ENCODE measurements at places on chromosomes 12 and 14.
A peak's percentile ranks its signal among the peaks of the same experiment; 100 is the strongest.

GRCh38 chr12:66947119-66947518 lies 268.2 kb upstream of the GRIP1 start:
- DNase-seq: no peak

DNA sequence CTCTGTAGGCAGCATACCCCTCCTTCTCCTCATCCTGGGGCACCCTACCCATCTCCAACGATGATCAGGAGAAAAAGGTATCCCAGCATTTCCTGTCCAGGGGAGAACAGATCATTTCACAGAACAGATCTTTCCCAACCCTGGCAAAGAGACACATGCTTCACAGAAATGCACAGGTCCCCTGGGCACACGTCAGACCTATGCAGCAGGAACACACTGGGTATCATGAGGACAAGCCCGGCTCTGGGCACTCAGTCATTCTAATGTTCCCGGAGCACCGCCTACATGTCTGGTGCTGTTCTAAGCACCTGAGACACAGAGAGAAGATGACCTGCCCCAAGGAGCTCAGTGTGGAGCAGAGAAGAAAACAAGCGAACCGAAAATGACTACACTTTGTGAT lies 56.2 kb downstream of the ACTN1 start:
- no peak for DNase-seq

DNA sequence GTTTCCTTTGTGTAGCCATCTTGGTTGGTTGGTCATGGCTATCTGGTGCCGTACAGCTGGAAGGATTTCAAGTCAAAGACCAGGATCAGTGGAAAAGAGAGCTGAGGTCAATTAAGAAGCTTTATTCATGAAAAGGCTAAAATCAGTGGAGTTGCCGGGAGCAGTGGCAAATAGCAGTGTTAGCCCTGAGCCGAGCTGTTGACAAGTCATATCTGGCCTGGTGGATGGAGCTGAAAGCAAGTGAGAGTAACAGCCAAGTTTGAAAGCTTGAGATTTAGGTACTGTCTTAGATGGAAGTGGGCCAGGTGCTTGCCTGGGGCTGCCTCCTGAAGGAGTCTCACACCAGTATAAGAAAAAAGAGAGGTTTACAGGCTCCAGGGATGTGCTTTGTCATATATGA lies 9.0 kb downstream of the BATF start:
- no peak for DNase-seq

- no peak for DNase-seq
Observed at GRCh38 chr12:62694632-62695031, 228.0 kb downstream of the MON2 start.

DNA sequence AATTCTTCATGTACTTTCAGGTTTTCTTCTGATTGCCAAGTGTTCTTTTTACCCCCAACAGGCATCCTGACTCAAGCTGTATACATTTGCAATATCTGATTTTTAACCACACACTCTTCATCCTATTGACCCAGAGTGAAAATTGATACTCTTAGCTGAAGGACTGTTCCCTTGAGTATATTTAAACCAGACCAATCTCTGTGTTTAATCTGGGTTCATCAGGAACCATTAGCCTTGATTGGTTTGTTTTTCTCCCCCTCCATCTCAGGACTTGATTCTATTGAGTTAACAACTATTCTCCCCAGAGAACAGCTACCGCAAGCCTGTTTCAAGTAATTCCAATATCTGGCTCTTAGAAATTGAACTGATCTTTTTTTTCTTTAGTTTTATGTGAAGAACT lies 222.3 kb upstream of the NOVA1 start:
- no peak for DNase-seq

- peak; percentile 8 for DNase-seq
Observed at GRCh38 chr14:93543766-93544165, 113.0 kb downstream of the UNC79 start.

- DNase-seq: peak; percentile 3
Observed at GRCh38 chr14:104136472-104137296, 1.7 kb upstream of the KIF26A start.

DNA sequence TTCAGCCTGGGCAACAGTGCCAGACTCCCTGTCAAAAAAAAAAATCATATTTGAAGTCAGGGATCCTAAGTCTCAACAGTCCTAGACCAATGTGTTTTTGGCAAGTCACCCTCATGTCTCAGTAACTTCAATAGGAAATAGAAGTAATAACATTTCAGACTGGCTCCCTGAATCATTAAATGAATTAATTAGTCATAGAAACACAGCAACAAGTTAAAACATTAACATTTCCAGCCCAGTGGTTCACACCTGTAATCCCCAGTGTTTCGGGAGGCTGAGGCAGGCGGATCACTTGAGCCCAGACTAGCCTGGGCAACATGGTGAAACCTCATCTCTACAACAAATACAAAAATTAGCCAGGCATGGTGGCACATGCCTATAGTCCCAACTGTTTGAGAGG lies 125.2 kb downstream of the GTF2A1 start:
- no peak for DNase-seq

- DNase-seq: peak; percentile 55
Observed at GRCh38 chr14:32469388-32470160, 140.5 kb downstream of the AKAP6 start.

GRCh38 chr12:11838403-11838802 lies 188.9 kb downstream of the ETV6 start:
- DNase-seq: no peak

GRCh38 chr14:85445151-85445795 lies 84.7 kb upstream of the FLRT2 start:
- no peak for DNase-seq

DNA sequence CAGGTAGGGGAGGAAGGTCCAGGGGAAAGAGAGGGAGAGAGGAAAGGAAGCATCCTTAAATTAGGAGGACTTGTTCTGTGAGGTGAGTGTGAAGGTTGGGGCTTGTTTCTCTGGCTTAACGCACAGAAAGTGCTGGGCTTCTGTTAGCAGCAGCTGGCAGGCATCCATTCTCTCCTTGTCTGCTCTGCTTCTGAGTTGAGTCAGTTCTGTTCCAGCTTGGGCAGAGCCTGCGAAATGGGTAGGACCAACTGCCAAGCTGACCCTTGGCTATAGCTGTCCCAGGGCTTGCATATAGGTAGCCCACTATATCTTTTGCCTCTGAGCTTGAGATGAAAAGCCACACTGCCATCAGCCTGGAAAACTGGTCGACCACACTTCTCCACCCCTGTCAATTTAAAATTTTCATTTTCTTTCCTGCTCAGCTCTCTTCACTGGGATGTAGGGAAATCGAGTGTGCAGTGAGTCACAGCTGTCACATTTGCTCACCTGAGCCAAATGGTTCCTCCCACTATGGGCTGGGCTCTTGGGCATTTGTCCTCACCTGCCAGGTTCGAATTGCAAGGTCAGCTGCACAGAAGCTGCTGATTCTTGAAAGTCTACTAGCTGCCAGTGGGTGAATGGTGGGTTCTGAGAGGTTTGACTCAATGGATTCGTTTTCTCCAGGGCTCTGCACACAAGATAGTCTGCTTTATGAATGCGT lies 256.4 kb upstream of the PWP1 start:
- no peak for DNase-seq

Measured in foreskin melanocyte (primary cell).